ENCODE measurements at places on chromosomes 2 and 18.

- no peak for DNase-seq
Observed at GRCh38 chr2:129239141-129239540, 740.3 kb upstream of the RAB6C start.

DNA sequence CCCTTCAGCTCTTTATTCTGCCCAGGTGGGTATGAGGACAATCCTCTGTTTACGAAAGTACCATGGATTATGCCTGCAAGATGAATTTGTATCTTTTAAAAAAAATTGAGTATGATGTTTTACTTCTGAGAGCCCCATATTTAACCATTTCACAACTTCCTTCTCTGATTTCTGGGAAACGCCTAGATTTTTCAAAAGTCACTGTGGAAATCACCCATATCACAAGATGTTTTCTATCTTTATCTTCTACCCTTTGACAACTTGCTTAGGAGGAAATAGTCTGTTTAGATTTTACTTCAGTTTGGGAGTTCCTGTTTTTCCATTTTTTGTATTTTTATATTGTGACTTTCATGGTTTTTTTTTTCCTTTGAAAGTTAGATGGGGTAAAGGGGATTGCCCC is 53.0 kb downstream of the ICOS start:
- DNase-seq, result no peak

DNA sequence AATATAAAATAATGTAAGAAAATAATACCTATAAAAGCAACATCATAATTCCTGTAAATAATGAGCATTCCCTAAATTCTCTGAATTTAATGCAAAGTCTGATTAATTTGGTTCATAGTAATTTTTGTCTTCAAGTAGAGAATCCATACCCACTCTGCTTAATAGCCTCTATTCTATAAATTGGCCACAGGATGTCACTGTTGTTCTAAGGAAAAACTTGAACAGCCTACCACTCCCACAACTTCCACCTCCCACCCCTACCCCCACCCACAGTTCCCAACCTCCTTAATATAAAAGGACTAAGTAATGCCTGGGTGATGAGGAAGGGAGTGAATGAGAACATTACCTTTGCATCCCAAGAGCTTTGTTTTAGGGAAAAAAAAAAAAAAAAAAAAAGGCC is 27.2 kb upstream of the BBS5 start:
- DNase-seq, result no peak

- DNase-seq, result no peak
Observed at GRCh38 chr2:172962824-172963223, 112.8 kb upstream of the MAP3K20 start.

DNA sequence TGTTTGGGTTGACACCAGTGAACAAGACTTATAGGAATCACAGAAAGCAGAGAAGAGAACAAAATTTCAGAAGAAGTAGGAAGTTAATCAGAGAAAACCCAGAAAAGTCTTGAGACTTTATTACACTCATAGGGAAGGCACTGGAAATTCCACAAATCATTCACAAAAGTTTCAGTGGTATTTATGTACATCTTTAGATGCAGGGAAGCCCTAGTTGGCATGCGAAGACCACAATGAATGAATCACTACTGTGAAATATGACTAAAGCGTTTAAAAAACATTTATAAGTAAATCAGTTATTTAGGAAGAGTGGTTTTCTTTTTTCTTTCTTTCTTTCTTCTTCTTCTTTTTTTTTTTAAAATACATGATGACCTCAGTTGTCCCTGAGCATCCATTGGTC is 105.1 kb downstream of the NUP35 start:
- no peak for DNase-seq

- no peak for DNase-seq
Observed at GRCh38 chr2:181847702-181848101, 43.8 kb upstream of the ITPRID2 start.

DNA sequence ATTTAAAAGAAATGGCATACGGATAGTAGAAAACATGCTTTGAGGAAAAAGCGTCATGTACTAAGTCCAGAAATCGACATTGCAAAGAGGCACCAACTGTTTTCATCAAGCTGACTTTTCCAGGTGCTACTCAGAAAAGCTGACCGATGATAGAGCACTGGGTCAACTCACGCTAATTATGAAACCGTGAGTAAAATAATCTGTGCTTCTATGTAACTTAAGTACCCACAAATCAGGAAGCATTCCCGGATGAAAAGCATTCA is 353 bp upstream of the NUP35 start:
- DNase-seq, result no peak

GRCh38 chr2:102707796-102708695 is 53.8 kb upstream of the TMEM182 start:
- DNase-seq, result no peak

- no peak for DNase-seq
Observed at GRCh38 chr2:38709567-38710194, 41.5 kb downstream of the SRSF7 start.

- DNase-seq, result no peak
Observed at GRCh38 chr18:9240270-9240669, 94.3 kb upstream of the TWSG1 start.

- DNase-seq, result no peak
Observed at GRCh38 chr2:100756704-100757103, 63.2 kb upstream of the NPAS2 start.

- DNase-seq, result no peak
Observed at GRCh38 chr2:197929008-197929885, 124.9 kb downstream of the PLCL1 start.

GRCh38 chr2:95343429-95344214 is 46.5 kb downstream of the KCNIP3 start:
- no peak for DNase-seq

GRCh38 chr2:234494361-234495250 is 2.3 kb downstream of the ARL4C start:
- no peak for DNase-seq

DNA sequence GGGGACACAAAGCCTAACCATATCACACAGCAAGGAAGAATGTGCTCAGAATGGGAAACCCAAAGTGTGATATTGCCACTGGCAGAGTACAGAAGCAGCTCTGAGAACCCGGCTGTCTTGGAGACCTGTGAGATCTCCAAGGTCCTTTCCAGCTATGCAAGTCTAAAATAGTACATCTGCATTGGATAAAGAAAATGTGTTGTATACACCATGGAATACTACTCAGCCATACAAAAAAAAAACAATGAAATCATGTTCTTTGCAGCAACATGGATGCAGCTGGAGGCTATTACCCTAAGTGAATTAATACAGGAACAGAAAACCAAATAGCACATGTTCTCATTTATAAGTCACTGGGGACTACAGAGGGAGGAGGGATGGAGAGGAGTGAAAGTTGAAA is 36.5 kb upstream of the RFX8 start:
- no peak for DNase-seq

DNA sequence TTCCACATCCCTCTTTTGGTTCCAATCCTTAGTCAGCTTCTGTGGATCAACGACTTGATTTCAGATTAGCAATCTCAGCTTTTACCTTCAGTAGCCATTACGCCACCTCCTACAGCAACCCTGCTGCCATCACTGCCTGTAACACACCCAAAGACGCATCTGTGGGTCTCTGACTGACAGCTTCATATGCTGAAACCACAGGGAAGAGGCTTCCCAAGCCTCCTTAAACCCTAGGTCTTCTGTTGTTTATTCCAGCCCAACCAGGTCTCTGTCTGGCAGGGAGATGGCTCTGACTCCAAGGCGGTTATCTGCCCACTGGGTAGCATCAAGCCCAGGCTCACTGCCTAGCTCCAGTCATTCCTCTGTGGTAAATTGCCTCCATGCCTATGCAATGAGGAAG is 28.6 kb upstream of the TRIB2 start:
- no peak for DNase-seq

DNA sequence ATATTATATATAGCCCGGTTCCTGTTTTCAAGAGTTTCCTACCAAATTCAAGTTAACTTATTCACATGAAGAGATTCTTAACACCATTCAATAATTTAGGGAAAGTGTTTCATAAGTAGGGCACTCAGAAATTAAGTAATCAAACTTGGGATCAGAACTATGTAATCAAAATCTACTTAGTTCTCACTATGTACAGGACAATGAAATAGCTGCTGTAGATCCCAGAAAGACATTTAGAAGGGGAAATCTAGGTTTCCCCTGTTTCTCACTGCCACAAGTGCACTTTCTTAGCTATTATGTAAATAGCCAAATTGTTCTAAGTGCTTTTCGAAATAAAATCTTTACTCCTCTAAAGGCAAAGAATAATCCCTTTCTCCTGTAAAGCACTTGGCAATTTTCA is 493.6 kb upstream of the SETBP1 start:
- no peak for DNase-seq

GRCh38 chr18:80253871-80254492 is 6.7 kb upstream of the PARD6G start:
- peak; percentile 66 for DNase-seq

DNA sequence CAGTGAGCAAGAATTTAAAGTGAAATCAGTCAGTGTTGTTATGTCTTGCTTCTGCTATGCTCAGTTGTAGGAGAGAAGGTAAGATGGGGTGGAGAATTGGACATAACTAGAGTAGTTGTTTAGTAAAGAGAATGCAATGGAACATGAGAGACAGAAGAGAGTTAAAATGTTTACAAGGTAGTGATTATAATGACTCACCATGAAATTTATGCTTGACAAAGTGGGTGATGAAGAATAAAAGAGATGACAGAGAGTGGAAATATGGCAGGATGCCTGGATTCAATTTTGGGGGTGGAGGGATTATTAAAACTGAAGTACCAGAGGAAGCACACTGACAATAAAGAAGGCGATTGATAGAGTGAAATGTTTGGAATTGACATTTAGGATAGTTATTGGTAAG is 10.6 kb downstream of the SCG2 start:
- no peak for DNase-seq

Measured in type B pancreatic cell (in vitro differentiated cells).